Activated T-helper 1 cell treated with anti-CD3 and anti-CD28 coated beads, Interleukin-12 subunit alpha, Interleukin-12 subunit beta, Interleukin-2, Interleukin-4 antibody, amounts not matched to agents 30 ng/mL and 10 ng/mL and 1 ng/mL, durations not matched to agents 14 hours and 24 hours and 36 hours (primary cell): ENCODE measurements at places on chromosomes 7 and 10. TPM values are rescaled to one million over a fixed set of nuclear protein-coding genes. Genes with fewer than 3 reads are reported as not detected.

Gene NPC1L1
- total RNA-seq, result not detected in 2 replicates

DNA sequence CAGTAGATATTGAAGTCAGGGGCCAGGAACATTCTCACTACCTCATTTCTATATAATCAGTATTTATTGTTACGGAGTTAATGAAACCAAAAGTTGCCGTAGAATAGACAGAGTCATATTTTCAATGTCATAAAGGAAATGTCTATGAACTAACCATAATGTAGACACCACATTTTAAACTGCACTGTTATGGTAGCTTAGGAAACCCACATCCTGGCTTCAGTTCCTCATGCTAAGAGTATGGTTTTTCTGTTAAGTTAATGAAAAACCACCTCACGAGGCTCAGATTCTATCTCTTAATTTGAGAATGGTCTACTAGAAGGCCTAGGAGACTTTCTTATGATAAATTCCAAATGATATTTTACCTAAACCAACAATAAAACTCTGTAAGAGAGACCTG is 166.5 kb downstream of the TMEM26 start:
- no peak overlapping the region for H3K27ac ChIP-seq
- peak; percentile 12 for DNase-seq
- peaks cover 6% of the 10 kb centered on the region for H3K36me3 ChIP-seq
- peaks cover 25% of the 10 kb centered on the region for H3K4me1 ChIP-seq
- no peak overlapping the region for H3K4me3 ChIP-seq

- no peak for DNase-seq
Observed at GRCh38 chr10:94546901-94547185, 1.3 kb downstream of the HELLS start.

DNA sequence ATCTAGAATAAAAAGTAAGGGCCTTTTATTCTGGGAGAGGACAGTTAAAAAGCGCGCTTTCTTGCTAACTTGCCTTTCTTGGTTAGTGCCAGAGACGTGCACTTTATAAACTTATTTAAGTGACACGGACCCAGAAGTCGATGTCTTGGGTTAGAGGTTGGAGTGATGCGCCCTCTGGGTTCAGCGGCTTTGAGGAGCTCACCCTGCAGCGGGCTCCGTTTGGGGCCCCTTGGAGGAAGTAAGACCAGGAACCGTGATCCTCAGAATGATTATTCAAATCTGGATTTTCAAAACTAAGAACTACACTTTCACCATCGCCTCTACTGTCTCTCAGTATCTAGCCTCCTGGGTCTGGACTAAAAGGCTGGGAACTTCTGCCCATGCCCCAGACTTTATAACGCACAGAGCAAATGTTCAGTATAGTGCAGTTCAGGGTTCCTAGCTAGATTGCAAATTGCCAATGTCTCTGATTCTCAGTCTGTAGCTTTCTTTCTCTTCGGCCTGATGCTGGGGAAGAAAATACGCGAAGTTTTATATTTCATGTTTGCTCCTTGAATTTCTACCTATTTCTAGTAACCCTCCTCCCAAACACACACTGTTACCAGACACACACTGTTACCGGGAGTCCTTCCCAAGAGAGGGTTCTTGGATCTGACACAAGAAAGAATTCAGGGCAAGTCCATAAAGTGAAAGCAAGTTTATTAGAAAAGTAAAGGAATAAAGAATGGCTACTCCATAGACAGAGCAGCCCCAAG is 18.6 kb upstream of the SMO start:
- peak overlapping the region; percentile 76 for H3K4me3 ChIP-seq
- no peak for DNase-seq
- no peak overlapping the region for H3K27ac ChIP-seq
- peaks cover 20% of the 10 kb centered on the region for H3K4me1 ChIP-seq
- no peaks in the 10 kb centered on the region for H3K36me3 ChIP-seq

- no peaks in the 10 kb centered on the region for H3K4me1 ChIP-seq
- no peak overlapping the region for H3K27ac ChIP-seq
- no peaks in the 10 kb centered on the region for H3K27me3 ChIP-seq
- no peak for DNase-seq
- H3K4me3 ChIP-seq, result no peak overlapping the region
Observed at GRCh38 chr10:42998481-42999384, 78.1 kb upstream of the RET start.

GRCh38 chr7:155722118-155722517 is 77.7 kb downstream of the RBM33 start:
- H3K36me3 ChIP-seq, result peaks cover 12% of the 10 kb centered on the region
- no peaks in the 10 kb centered on the region for H3K4me1 ChIP-seq
- H3K4me3 ChIP-seq, result no peak overlapping the region
- H3K27me3 ChIP-seq, result no peaks in the 10 kb centered on the region
- H3K27ac ChIP-seq, result no peak overlapping the region

DNA sequence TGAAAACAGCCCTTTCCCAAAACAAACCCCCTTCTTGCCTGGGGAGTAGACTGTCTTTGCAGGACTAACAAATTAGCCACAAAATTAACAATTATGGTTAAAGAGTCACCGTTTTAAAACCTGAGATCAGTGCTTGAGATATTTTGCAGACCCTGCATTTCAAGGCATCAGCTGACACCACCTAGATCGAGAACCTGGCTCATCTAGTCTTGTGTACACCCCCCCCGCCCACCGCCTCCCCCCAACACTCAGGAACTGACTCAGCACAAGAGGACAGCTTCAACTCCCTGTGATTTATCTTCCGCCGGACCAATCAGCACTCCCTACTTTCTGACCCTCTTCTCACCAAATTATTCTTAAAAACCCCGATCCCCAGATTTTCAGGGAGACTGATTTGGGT is 737.1 kb downstream of the PHTF2 start:
- no peak overlapping the region for H3K4me3 ChIP-seq
- H3K27me3 ChIP-seq, result no peaks in the 10 kb centered on the region
- no peaks in the 10 kb centered on the region for H3K36me3 ChIP-seq

DNA sequence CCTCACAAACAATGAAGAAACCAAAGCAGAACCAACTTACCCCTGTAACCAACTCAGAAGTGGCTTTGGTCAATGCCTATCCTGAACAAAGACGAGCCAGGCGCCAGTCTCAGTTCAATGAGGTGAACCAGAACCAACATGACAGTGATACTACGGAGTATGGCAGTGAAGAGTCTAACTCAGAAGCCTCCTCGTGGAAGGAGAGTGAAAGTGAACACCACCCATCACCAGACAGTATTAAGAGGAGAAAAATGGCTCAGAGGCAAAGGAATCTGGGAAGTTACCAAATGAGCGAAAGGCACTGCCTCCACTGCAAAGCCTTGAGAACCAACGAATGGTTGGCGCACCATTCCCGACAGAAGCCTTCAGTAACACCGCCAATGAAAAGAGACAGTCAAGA is 8.4 kb downstream of the SSMEM1 start:
- H3K36me3 ChIP-seq, result no peaks in the 10 kb centered on the region
- DNase-seq, result no peak
- H3K4me3 ChIP-seq, result no peak overlapping the region
- H3K27ac ChIP-seq, result no peak overlapping the region

- no peaks in the 10 kb centered on the region for H3K27me3 ChIP-seq
- no peak overlapping the region for H3K27ac ChIP-seq
- no peak for DNase-seq
- no peak overlapping the region for H3K4me3 ChIP-seq
Observed at GRCh38 chr10:54799506-54799905, 1.5 kb downstream of the PCDH15 start.

DNA sequence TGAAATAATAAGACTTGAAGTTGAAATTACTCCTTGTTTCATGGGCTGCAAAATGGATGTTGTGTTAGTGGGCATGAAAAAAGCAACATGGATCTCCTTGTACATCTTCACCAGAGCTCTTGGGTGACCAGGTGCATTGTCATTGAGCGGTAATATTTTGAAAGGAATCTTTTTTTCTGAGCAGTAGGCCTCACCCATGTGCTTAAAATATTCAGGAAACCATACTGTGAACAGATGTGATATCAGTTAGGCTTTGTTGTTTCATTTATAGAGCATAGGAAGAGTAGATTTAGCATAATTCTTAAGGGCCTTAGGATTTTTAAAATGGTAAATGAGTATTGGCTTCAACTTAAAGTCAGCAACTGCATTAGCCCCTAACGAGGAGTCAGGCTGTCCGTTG is 15.3 kb downstream of the STAG3 start:
- H3K27ac ChIP-seq, result no peak overlapping the region
- H3K4me3 ChIP-seq, result no peak overlapping the region
- peaks cover 2% of the 10 kb centered on the region for H3K36me3 ChIP-seq
- no peak for DNase-seq

DNA sequence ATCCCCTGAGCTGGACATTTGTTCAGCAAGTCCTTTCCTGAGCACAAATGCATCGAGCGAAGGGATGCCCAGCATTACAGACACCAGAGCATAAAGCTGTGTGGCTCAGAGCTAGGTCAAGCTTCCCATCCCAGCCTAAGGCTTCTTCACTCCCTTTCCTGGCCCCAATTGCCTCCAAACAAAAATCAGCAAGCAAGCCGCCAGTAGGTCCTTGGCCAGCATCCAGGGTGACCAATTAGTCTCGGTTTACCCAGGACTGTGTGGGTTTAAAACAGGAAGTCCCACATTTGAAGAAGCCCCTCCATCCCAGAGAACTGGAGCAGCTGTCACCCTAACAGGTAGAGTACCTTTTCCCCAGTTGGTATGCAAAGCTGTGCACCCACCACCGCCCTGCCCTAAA is 51.2 kb downstream of the PRKAG2 start:
- no peaks in the 10 kb centered on the region for H3K4me1 ChIP-seq
- H3K4me3 ChIP-seq, result no peak overlapping the region
- DNase-seq, result no peak
- no peaks in the 10 kb centered on the region for H3K27me3 ChIP-seq
- H3K27ac ChIP-seq, result no peak overlapping the region
- no peaks in the 10 kb centered on the region for H3K36me3 ChIP-seq

- H3K36me3 ChIP-seq, result peaks cover 73% of the 10 kb centered on the region
- peak overlapping the region; percentile 54 for H3K27ac ChIP-seq
- peaks cover 73% of the 10 kb centered on the region for H3K4me1 ChIP-seq
- no peak for DNase-seq
- H3K4me3 ChIP-seq, result no peak overlapping the region
- no peaks in the 10 kb centered on the region for H3K27me3 ChIP-seq
Observed at GRCh38 chr7:50387351-50387750, 62.8 kb downstream of the FIGNL1 start.

- no peaks in the 10 kb centered on the region for H3K4me1 ChIP-seq
- no peaks in the 10 kb centered on the region for H3K36me3 ChIP-seq
- no peak overlapping the region for H3K4me3 ChIP-seq
- no peak for DNase-seq
- peaks cover 65% of the 10 kb centered on the region for H3K27me3 ChIP-seq
- no peak overlapping the region for H3K27ac ChIP-seq
Observed at GRCh38 chr10:98039690-98040381, 9.4 kb upstream of the CRTAC1 start.

DNA sequence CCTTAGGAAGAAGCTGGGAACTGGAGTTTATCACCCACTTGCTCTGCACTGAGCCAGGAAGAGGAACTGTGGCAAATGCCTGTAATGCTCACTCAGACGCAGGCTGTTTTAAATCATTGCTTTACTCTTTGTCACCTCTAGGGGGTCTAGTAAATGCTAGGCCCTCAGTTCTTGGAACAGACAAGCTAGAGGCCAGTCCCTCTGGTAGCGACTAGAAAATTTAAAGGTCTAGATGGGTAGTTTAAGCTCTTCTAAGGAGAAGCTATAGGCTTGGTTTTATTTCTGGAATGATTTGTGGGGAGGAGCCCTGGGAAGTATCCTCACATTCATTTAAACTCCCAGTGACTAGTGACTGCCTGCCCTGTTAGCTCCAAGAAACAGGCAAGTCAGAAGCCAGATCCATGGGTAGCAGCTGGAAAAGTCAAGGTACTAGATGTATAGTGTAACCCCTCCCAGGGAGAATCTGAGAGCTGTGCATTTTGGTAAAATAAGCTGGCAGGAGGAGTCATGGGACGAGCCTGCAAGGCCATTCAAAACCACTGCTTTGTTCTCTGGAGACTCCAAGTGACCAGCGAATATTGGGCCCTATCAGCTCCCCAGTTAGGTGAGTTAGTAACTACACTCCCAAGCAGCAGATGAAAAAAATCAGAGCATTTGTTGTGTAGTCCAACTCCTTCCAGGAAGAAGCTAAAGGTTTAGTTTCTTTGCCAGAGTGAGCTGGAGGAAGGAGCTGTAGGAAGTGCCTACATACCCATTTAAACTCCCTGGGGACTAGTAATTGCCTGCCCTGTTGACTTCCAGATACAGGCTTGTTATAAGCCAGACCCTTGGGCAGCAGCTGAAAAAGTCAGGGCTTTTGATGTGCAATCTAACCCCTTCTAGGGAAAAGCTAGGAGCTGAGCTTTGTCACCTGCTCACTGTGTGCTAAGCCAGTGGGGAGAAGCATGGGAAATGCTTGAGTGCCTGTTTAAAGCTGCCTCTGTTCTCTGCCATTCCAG is 68.9 kb downstream of the DYNC1I1 start:
- no peak for DNase-seq
- no peak overlapping the region for H3K27ac ChIP-seq
- no peak overlapping the region for H3K4me3 ChIP-seq
- H3K27me3 ChIP-seq, result no peaks in the 10 kb centered on the region
- H3K4me1 ChIP-seq, result no peaks in the 10 kb centered on the region
- H3K36me3 ChIP-seq, result no peaks in the 10 kb centered on the region

- no peak for DNase-seq
- H3K4me3 ChIP-seq, result no peak overlapping the region
- no peaks in the 10 kb centered on the region for H3K27me3 ChIP-seq
- H3K27ac ChIP-seq, result no peak overlapping the region
Observed at GRCh38 chr7:26286157-26286556, 5.5 kb upstream of the SNX10 start.

GRCh38 chr7:42869131-42870020 is 42.5 kb downstream of the C7orf25 start:
- peaks cover 2% of the 10 kb centered on the region for H3K27me3 ChIP-seq
- H3K36me3 ChIP-seq, result peaks cover 2% of the 10 kb centered on the region
- H3K4me1 ChIP-seq, result peaks cover 24% of the 10 kb centered on the region
